A549 treated with CpdA at 1 μM for 4 hours (cell line): ENCODE measurements at places on chromosomes 16 and 17. TPM values are rescaled to one million over a fixed set of nuclear protein-coding genes. Genes with fewer than 3 reads are reported as not detected.

The DLG4 gene
- total RNA-seq, result 7.9 to 9.6 TPM (median 8.9 TPM) in 5 replicates

The ITGA2B gene
- 1.0 to 1.9 TPM (median 1.6 TPM) in 5 replicates for total RNA-seq

The SLC13A5 gene
- total RNA-seq, result 0.13 to 0.62 TPM (median 0.15 TPM) in 5 replicates

The LRRC37A gene
- total RNA-seq, result 0.42 to 1.1 TPM (median 0.75 TPM) in 5 replicates

The POLDIP2 gene
- total RNA-seq, result 132 to 168 TPM (median 161 TPM) in 5 replicates

The TCAP gene
- 0.64 to 1.7 TPM (median 1.1 TPM) in 5 replicates for total RNA-seq

The THAP11 gene
- 24.7 to 45.1 TPM (median 42.2 TPM) in 5 replicates for total RNA-seq

The KLHL10 gene
- total RNA-seq, result 0.03 TPM in 1 of 5 replicates, not detected in the others

The RSAD1 gene
- total RNA-seq, result 30.0 to 37.7 TPM (median 34.1 TPM) in 5 replicates

The MMP15 gene
- total RNA-seq, result 13.7 to 21.8 TPM (median 19.8 TPM) in 5 replicates

The LGALS9B gene
- total RNA-seq, result not detected in 5 replicates

The RAB37 gene
- 1.0 to 1.6 TPM (median 1.1 TPM) in 5 replicates for total RNA-seq

The CTDNEP1 gene
- 214 to 254 TPM (median 242 TPM) in 5 replicates for total RNA-seq

The MAF gene
- total RNA-seq, result 0.39 to 0.79 TPM (median 0.58 TPM) in 5 replicates

The MILR1 gene
- total RNA-seq, result 1.6 to 3.0 TPM (median 2.1 TPM) in 5 replicates

The TEX14 gene
- 0.02 to 0.15 TPM (median 0.09 TPM) in 4 of 5 replicates, not detected in the other for total RNA-seq

The CIITA gene
- 0.08 to 0.17 TPM (median 0.16 TPM) in 5 replicates for total RNA-seq

The PDPK1 gene
- 19.8 to 25.7 TPM (median 22.4 TPM) in 5 replicates for total RNA-seq

The LDHD gene
- 0.55 to 0.84 TPM (median 0.76 TPM) in 5 replicates for total RNA-seq

The LRRC37A2 gene
- total RNA-seq, result 2.7 to 4.1 TPM (median 3.7 TPM) in 5 replicates

The ABCC11 gene
- 0.03 to 0.28 TPM (median 0.09 TPM) in 4 of 5 replicates, not detected in the other for total RNA-seq

The NPIPB9 gene
- 1.2 to 3.0 TPM (median 1.7 TPM) in 5 replicates for total RNA-seq

The SLC6A2 gene
- 0.05 TPM in 2 of 5 replicates, not detected in the others for total RNA-seq

The SLC43A2 gene
- 5.5 to 8.5 TPM (median 6.5 TPM) in 5 replicates for total RNA-seq

The VAMP2 gene
- 20.5 to 28.0 TPM (median 23.3 TPM) in 5 replicates for total RNA-seq

The TMEM238L gene
- not detected in 5 replicates for total RNA-seq

The SULT1A2 gene
- 0.07 TPM in 1 of 5 replicates, not detected in the others for total RNA-seq

The CYGB gene
- 1.1 to 1.9 TPM (median 1.2 TPM) in 5 replicates for total RNA-seq

The SCGB1C2 gene
- not detected in 5 replicates for total RNA-seq

The MYO15B gene
- total RNA-seq, result 38.9 to 58.8 TPM (median 48.5 TPM) in 5 replicates
